ENCODE measurements at places on chromosomes 7 and 10. TPM values are rescaled to one million over a fixed set of nuclear protein-coding genes. Genes with fewer than 3 reads are reported as not detected.
A peak's percentile ranks its signal among the peaks of the same experiment; 100 is the strongest.

DNA sequence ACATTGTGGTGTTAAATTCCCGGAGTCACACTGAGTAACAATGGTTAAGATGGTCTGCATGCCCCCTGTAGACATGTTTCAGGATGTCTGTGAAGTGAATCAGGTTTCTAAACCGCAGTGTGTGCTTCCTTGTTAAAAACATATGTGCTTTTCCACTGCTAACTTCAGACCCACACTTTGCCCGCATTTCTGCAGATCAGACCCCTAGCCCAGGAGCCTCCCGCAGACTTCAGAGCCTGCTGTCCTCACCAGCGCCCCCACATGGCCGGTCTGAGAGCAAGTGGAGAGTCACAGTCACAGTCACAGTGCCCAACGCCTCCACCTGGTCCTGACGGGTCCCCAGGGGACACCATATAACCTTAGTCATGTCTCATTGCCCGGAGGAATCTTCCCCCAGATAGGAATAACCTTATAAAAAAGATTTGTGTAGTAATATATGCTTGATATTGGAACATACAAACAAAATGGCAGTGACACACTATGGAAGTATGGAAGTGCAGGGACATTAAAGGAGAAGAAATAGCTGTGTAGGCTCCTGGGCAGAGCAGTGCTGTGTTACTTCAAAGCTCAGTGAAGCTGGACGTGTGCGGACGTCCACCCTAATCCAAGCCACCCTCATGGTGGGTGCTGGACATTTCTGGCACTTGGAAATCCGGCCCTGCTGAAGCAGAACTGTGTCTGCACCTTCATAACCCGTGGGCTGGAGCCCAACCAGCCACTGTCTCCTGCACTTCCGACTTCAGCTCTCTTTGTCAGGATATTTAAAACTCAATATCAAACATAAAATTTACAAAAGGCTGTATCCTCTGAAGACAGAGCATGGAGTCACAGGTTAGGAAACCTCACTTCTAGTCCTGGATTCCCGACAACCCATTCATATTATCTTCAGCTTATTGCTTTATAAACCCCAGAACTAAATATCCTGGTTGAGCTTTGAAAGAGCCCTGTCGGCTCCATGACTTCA lies 29.0 kb downstream of the GSTO2 start:
- DNase-seq = no peak

DNA sequence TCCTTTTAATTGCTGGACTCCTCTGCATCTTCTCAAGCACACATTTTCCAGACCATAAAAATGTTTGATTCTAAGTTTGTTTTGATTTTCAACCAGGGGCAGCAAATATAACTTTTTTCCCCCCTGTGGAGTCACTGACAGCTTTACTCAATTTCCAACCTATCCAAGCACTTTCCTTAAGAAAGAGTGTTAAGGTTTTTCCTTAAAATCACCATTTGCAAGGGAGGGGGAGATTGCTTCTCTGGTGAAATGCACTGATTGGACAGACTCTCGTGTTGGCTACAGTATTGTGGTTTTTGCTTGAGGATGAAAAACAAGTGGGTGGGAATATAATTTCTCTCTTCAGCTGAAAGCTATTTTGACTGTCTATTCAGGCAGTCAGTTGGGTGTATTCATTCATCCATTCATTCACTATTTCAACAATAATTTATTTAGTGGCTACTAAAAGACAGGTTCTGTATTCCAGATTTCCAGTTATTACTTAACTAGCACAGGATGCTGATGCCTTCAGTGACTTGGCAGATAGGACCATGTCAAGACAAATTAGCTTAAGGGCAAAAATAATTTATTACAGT lies 146.3 kb downstream of the BAMBI start:
- no peak for DNase-seq

HOXA9 gene
- 96.1 TPM for total RNA-seq

GRCh38 chr7:45874408-45875131 lies 1.7 kb upstream of the CCDC201 start:
- no peak for DNase-seq

- peak; percentile 54 for DNase-seq
Measured at GRCh38 chr7:104267701-104268368, 60.0 kb upstream of the ORC5 start.

DNA sequence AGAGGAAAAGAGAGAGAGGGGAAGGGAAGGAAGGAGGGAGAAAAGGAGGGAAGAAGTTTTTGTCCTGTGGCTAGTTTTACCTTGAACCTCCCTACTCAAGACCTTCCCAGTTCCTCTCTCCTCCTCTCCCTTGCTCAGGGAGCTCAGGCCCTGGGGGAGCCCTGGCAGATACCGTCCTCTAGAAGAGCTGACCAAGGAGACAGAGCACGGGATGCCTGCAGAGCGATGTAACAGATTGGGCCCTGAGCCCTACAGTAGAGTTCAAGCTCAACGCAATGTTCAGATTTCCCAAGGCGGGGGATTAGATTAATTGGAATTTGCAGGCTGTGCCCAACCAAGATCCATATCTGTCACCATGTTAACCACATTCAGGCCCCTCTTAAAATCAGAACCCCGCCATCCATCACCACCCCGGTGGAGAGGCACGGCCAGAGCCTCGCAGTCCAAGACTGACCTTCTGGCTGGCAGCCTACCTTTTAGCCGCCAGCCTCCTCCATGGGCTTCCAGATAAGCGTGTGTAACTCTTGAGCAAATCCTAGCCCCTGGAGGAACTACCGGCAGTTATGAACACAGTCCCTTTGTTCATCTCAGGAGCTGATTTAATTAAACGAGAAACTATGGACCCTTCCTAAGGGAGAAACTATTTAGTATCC lies 70.6 kb downstream of the KCNMA1 start:
- DNase-seq = no peak

- no peak for DNase-seq
Measured at GRCh38 chr7:114740095-114740494, 181.8 kb upstream of the MDFIC start.

DNA sequence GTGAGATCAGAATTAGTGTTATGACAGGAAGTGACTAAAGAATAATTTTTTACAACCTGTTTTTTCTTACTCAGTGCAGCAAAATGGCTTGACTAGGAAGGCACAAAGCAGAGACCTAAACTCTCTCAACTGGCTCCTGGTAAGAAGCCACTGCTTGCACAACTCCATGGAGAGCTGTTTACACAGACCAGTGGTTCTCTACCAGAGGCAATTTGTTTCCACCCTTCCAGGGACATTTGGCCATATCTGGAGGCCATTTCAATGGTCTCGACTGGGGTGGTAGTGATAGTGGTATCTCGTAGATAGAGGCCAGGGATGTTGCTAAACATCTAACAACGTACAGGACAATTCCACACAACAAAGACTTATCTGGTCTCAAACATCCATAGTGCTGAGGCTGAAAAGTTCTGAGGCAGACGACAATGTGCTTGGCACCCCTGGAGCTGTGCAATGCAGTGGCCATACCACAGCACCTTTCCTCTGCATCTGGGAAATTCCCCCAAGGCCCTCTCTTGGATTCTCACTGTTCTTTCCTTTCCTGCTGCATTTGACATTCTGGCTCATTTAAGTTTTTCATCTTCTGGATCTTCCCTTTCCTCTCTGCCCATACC lies 105.4 kb upstream of the LAMB4 start:
- no peak for DNase-seq

GRCh38 chr10:92146107-92146506 lies 144.8 kb downstream of the CPEB3 start:
- no peak for DNase-seq

DNA sequence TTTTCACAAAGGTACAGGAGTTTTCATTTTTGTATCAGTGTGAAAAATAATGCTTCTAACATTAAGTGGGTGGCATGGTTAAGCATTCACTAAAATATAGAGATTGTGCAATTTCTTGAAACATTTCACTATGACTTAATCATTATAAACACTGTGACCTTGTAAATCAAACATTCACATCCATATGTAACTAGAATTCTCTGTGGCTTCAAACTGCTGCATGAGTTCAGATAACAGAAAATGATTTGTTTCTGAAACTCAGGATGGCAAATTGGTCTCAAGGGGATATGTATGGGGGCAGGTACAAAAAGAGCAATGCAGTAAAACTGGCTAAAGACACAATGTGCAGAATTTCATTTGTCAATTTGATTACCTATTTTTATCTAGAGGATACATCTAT lies 3.8 kb downstream of the FAM133B start:
- DNase-seq = no peak

- no peak for DNase-seq
Measured at GRCh38 chr7:107593025-107593410, 13.0 kb downstream of the BCAP29 start.

GRCh38 chr10:64486149-64486548 lies 964.9 kb downstream of the REEP3 start:
- no peak for DNase-seq

DIP2C gene
- total RNA-seq = 1.6 TPM

DNA sequence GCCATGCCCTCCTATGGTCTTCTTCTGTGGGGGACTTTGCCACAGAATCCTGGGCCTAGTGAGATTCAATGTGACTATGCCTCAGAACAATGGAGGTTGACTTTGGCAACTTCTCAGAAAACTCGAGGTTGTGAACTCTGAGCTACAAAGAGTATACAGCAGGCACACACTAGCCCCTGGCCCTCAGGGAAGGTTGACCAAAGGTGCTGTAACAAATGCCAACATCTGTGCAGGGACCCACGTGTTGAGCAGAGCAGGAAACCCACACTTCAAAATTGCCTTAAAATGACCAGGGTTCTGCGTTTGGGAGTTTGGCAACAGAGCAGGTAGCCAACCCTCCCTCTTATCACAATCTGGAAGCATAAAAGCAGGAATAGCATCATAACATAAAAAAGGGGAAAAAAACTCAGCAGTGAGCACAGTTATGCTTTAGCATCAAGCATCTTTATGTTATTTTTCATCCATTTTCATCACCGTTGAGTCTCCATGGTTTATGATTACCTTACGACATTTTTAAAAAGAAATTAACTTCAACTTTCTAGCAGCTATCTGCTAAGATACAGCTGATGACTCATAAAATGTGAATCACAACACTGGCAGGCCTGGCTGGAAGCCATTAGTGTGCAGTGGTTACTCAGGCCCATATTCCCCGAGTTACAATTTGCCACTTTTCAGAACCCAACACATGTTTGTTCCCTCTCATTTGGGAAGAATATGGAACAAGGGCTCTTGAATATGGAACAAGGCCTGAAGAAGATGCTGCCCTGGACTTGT lies 11.1 kb downstream of the PRLHR start:
- DNase-seq = no peak

GARIN1A gene
- 0.86 TPM for total RNA-seq

GRCh38 chr7:122257056-122257455 lies 47.5 kb downstream of the FEZF1 start:
- DNase-seq = no peak

DNA sequence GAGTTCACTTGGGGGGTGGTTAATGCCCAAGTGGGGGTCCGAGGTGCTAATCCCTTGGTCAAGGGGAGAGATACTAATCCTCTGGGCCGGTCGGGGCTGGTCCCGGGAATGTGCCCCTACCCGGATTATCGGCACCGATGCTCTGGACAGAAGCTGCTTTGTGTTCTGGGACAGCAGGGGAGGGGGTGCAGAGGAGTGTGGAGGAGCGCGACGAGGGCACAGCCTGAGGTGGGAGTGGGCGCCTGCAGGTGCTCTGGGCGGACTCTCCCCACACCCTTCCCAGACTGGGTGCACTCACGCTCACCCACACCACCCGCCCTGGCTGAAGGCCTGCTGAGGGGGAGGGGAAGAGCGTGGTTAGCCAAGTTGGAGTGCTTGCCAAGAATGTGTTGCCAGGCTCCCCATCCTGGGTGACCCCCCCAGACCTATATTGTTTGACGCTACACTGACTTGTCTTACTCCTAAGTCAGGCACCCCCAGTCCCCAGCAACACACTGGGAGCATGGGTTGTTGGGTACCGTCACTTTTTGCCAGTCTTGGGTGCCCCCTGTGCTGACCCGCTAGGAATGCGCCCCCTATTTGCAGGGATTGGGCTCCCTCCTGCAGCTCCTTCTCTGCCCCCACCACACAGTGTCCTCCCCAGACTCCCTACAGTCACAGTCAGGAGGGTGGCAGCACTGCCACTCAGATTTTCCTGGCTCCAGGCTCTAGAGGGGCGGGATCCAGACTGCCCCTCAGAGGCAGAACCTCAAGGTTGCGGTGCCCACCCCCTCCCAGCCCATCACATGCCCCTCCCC lies 1.2 kb downstream of the SLC4A2 start:
- peak; percentile 89 for DNase-seq

DNA sequence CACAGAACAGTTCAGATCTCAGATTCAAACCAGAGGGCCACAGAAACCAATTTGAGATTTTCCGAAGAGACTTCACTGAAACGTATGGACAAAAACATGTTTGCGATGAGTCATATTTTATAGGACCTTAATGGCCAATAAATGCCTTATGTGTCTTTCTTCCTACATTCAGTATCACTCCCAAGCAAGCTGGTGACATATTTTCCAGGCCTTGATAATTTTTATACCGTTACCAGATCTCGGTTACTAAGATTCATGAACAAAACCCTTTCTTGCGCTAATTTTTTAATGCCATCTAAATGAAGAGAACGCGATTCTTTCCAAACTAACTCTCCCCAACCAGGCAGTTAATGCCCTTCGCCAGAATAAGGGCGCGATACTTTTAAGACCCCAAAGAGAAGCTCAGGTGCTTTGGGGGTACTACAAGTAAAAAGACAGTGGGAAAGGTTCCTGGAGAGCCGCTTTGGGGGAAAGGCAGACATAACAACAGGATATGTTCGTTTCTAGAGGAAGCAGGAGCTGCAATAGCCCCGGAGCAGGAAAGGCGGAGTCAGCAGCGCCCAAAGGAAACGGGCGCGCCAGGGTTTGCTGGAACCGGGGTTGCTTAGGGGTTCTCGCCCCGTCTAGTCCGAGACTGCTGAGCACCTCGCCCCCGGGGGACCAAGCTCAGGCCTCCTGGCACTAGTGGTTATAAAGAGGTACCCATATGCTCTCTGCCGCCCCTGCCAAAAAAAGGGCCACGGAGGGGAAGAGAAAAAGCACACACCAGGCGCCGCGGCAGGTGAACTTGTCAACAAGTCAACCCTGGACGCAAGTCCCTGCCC lies 884 bp downstream of the ICA1 start:
- DNase-seq = peak; percentile 74

SEPHS1 gene
- total RNA-seq = 53.8 TPM

IQCE gene
- 23.1 TPM for total RNA-seq

DNA sequence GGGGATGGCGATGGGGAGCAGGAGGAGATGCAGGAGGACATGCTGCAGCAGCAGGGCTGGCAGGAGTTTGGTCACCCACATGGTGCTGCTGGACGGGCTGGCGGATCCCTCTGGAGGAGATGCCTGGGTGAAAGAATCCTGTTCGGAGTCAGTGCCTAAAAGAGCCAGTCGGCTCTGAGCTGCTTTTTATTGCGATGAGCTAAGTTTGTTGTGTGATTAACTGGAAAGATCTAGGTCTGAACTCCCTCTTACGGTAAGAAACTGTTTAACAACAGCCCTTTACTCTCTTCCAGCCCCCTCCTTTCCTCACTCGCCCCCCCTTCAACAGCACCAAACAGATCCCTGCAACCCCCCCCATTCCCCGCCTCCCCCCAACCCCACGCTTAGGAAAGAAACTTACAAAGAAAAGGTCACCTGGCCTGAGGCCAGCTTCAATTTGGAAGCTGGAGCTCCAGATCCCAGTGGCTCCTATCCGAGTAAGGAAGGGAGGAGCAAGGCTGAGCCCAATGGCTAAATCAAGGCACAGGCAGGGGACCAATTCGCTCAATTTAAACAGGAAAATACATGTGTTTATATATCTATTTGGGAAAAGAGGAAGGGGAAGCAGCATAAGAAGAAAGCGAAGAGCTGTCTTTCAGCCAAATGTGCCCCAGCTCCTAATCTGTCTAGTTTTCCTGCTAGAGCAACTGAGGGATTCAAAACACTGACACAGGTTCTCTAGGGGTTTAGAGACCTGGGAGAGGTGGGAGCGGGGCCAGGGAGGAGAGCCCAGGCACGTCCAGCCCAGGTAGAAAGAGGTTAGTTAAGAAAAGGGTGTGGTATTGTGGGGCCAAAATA lies at the start of gene HGF:
Gene HGF, minus strand, starts transcription at position 157 of the 837 bp plus-strand sequence. Its CDS starts 76 bp downstream, at position 81.
- no peak for DNase-seq
